Stimulated activated CD8-positive, alpha-beta memory T cell treated with anti-CD3 and anti-CD28 coated beads, Interleukin-12 subunit alpha, Interleukin-12 subunit beta, amount 100 ng/mL, for 1 hour (primary cell): ENCODE measurements at places on chromosomes 6 and 20.

DNA sequence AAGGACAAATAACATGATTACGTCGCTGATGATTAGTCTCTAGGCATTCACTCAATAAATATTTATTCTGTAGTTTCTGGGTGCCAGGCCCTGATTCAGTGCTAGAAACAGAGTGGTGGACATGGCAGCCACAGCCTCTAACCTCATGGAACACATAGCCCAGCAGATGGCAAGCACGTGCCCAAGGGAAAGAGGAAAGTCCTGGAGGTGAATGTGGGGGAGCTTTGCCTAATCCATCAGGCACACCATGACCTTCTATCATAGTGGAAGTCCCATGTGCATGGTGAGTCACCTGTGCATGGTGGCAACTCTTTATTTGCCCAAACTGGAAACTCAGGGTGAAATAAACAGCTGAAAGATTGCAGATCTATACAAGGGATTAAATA, 143.0 kb upstream of the TNFAIP3 start:
- no peak for DNase-seq

- DNase-seq = no peak
Measured at GRCh38 chr6:24614043-24614420, 32.0 kb downstream of the KIAA0319 start.

DNA sequence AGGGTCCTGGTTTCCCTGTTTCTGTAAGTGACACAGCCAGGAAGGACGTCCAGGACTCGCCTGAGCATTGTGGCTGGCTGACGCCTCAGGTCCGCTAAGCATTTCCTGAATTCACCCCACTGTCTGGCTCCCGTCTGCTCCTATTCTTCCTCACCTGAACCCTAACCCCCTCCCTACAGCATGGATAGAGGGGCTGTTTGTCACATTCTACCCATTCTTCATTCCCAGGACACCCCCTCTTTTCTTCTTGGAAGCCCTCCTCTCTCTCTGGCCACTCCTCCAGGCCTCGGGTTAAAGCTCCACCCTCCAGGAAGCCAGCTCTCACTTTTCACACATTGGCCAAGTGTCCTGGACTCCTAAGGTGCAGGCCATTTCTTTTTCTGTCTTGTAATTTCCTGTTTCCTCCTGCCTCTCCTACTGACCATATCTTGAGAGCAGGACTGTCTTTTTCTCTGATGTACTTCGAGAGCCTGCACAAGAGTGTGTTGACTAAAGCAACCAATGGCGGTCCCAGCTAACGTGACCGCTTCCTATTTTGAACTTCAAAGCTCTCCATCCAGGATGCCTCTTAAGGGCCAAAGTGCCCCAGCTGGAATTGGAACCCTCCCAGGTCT, 24.2 kb upstream of the MYMX start:
- DNase-seq = no peak

DNA sequence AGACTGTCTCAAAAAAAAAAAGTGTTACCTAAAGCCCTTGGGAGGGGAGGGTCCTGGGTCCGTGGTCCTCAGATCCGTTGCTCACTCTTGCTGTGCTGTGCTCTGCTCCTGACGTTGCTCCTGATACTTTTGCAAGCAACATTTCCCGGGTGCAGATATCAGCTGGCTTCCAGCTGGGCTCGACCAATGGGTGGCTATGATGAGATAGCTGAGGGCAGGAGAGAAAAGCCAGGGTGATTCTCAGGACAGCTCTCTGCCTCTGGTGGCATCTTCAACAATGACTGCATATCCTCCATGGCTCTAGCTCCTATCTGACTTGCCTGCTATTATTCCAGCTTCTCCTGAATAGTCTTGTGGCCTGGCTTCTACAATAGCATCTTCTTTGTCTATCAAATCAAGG, 134.5 kb downstream of the RPS12 start:
- DNase-seq = no peak

DNA sequence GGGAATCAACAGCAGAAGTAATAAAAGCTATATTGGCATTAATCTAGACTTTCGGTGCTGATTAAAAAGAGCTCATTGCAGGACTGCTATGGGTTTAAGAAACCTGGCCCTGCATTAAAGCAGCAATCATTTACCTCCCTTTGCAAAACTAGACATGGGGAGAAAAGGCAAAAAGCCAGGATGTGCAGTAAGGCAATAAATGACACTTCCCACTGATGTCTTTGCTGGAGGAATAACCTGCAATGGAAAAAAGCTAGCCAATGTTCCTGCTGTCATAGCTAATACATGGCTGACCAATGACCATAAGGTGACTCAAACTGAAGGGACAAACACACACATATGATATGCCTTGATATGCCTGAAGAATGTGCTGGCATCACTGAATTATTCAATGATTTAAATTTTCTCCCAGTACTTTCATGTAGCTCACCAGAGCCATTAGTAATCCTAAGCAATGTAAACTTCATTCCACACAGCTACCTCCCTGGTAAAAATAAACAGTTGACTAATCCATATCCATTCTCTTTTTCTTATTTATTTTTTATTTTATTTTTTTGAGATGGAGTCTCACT, 8.7 kb downstream of the DNAAF9 start:
- DNase-seq = no peak

- no peak for DNase-seq
Measured at GRCh38 chr6:27630727-27631608, 158.1 kb upstream of the ZNF184 start.

GRCh38 chr6:152355166-152355565, 282.0 kb downstream of the SYNE1 start:
- DNase-seq = no peak

DNA sequence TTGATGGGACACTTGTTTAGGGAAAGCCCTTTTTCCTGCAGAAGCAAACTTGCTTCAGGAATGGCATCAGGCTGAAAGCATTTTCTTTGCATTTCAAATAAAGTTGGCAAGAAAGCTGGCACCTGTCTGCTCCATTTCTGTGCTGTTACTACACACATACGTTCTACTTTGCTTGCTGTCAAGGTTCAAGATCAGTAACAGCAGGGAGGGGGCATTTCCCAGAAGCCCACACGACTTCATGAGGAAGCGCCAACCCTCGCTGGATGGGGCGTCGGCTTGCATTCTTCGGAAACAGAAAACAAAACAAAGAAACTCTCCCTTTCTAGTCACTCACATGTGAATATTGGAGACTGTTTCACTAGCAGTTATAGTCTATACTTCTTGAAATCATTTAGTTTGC, 46.4 kb downstream of the AKAP12 start:
- DNase-seq = no peak

GRCh38 chr6:140344142-140344913, 969.9 kb upstream of the CITED2 start:
- no peak for DNase-seq

DNA sequence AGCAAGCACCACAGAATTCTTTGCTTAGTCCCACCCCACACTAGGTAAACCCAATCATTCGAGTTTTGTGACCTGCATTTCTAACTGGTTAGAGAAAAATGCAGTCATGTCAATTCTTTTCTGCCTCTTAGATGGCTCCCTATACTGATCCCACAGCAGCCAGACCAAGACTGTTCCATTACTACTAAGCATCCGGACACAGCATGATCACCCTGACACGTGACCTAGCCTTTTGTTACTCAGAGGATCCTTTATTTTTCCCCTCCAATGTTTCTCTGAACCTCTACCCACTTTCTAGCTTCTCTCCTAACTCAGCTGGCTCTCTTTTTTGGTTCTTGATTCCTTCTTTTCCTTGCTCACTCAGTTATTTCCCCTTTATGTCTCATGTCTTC, 87.9 kb downstream of the PDE10A start:
- no peak for DNase-seq

GRCh38 chr20:56826705-56827665, 197.9 kb downstream of the TFAP2C start:
- DNase-seq = no peak

DNA sequence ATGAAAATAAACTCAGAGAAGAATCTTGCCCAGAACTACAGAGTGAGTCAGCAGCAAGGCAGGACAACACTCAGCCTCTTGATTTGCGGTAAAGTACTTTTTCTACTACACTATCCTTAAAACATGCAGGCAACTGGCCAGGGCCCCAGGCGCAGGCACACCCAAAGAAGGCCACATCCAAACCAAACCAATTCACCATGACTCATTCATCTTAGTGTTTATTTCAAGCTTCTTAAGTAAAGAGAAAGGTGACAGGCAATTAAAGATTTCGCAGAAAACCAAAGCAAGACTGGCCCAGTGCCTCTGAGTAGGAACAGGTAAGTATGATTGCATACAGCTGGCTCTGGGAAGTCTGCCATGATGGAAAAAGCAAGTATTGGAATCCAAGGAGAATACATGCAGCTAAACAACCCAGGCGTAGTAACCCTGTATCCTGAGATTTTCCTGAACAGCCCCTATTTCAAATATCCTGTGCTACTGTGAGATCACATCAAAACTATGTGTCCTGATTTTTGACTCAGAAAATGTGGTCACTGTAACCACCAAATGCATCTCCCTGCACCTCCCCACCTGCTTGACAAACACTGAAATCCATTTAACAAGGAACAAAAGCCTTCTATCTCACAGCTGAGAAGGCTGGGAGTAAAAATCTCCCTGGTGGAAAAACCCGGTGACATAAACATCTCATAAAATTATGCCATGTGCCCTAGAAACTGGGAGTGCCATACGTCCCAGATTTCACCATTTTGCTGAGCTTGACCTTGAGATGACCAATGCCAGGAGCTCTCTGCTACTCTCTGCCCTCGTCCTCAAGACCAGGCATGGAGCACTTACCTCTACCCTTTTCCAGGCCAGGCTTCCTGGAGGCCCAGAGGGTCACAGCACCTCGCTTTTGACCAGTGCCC, 12.4 kb downstream of the WFDC3 start:
- no peak for DNase-seq
